NCI-H510A treated with DMSO at 0.1 percent for 48 hours (cell line): ENCODE measurements at places on chromosomes 5 and 9.
A peak's percentile ranks its signal among the peaks of the same experiment; 100 is the strongest.

DNA sequence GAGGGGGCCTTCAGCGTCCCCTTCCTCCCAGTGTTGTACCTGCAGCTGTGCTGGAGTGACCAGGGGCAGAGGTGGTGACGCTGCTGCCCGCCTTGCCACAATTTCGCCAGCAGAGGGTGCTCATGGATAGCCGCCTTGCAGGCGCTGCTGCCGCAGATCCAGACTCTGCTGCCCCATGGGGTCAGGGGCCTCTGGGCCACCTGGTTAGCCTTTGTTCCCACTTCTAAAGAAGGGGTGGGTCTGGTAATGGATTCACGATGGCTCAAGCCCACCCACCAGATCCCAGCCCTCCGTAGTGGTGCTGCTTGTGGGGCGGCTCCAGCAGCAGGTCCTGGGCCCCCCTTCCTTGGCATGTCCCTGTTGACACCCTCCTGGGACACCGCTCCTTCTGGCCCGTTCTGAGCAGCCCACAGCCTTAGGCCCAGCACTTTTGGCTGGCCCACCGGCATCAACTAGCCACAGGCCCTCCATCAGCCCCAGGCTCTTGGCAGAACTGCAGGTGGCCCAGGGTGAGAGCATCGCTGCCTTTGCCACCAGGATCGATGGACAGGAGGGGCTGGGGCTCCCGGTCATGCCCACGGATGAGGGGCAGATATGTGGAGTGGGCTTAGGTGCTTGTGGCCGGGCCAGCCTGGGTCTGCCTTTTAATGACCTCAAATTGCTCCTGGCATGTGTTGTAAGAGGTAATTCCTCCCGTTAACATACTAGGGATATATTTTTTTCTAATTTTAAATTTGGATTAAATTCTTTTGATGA, 57.2 kb downstream of the COL5A1 start:
- DNase-seq, result no peak

GRCh38 chr9:34612788-34613390, 992 bp upstream of the RPP25L start:
- DNase-seq, result peak; percentile 66

- no peak for DNase-seq
Measured at GRCh38 chr5:58543723-58544122, 39.2 kb upstream of the RAB3C start.

- DNase-seq, result no peak
Measured at GRCh38 chr5:98104454-98105188, 668.8 kb upstream of the RGMB start.

- no peak for DNase-seq
Measured at GRCh38 chr5:58795327-58795726, 212.5 kb downstream of the RAB3C start.

GRCh38 chr9:29208670-29209069, 1635.4 kb upstream of the C9orf72 start:
- no peak for DNase-seq
